Activated CD4-positive, alpha-beta memory T cell treated with anti-CD3 and anti-CD28 coated beads for 36 hours (primary cell): ENCODE measurements at places on chromosomes 1 and 21. TPM values are rescaled to one million over a fixed set of nuclear protein-coding genes. Genes with fewer than 3 reads are reported as not detected.

Gene EXO1
- total RNA-seq: 44.3 TPM

Gene TP73
- total RNA-seq: 0.62 TPM

GRCh38 chr1:153567621-153568366 lies 2.1 kb upstream of the S100A2 start:
- peaks cover 1% of the 10 kb centered on the region for H3K27me3 ChIP-seq
- peaks cover 63% of the 10 kb centered on the region for H3K4me1 ChIP-seq
- H3K4me3 ChIP-seq: peak overlapping the region; percentile 24
- peak overlapping the region; percentile 87 for H3K27ac ChIP-seq
- H3K36me3 ChIP-seq: no peaks in the 10 kb centered on the region
- peak; percentile 86 for DNase-seq

DNA sequence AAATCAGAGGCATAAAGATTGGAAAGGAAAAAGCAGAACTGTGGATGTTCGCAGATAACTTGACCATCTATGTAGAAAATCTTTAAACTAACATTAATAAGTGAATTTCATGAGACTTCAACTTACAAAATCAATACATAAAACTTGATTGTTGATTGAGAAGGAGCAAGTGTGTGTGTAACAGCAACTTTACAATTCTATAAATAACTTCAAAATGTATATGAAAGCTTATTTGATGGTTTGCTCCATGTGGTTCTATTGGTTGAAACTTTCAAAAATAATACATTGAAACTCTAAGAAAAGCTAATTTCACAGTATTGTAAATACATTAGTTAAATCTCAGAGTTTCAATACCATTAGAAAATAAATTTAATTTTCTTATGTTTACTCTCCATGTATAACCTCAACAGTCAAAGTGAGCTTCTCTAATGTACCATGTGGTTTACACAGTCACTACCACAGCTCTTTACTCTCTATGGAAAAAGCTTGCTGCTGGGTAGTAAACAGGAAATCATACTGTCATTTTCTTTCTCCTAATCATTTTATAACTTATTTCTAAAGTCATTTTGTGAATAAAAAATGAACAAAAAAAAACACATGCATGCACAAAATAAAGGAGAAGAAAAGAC lies 12.0 kb downstream of the AKT3 start:
- peaks cover 39% of the 10 kb centered on the region for H3K4me1 ChIP-seq
- DNase-seq: no peak
- peak overlapping the region; percentile 2 for H3K27ac ChIP-seq
- peaks cover 26% of the 10 kb centered on the region for H3K36me3 ChIP-seq
- H3K27me3 ChIP-seq: no peaks in the 10 kb centered on the region
- H3K4me3 ChIP-seq: no peak overlapping the region

DNA sequence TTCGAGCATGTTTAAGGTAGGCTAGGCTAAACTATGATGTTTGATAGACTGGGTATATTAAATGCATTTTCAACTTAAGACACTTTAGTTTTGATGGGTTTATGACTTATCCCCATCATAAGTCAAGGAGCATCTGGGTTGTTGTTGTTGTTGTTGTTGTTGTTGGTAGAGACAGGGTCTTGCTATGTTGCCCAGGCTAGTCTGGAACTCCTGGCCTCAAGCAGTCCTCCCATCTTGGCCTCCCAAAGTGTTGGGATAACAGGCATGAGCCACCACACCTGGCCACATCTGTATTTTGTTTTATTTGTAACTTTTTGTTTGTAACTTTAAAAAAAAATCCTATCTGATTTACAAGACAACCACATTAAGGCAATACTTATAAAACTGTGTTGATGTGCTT lies 17.5 kb downstream of the DBT start:
- H3K36me3 ChIP-seq: peaks cover 29% of the 10 kb centered on the region
- DNase-seq: no peak
- H3K4me1 ChIP-seq: peaks cover 20% of the 10 kb centered on the region
- H3K4me3 ChIP-seq: no peak overlapping the region
- H3K27ac ChIP-seq: no peak overlapping the region
- H3K27me3 ChIP-seq: no peaks in the 10 kb centered on the region

GRCh38 chr1:212641956-212642355 lies 33.4 kb downstream of the ATF3 start:
- peaks cover 6% of the 10 kb centered on the region for H3K27me3 ChIP-seq
- H3K27ac ChIP-seq: no peak overlapping the region
- H3K36me3 ChIP-seq: no peaks in the 10 kb centered on the region

- no peak overlapping the region for H3K27ac ChIP-seq
- H3K36me3 ChIP-seq: no peaks in the 10 kb centered on the region
- peaks cover 2% of the 10 kb centered on the region for H3K4me1 ChIP-seq
- DNase-seq: peak; percentile 13
Observed at GRCh38 chr1:110829955-110830553, 42.9 kb upstream of the CD53 start.

GRCh38 chr1:22248746-22249145 lies 105.8 kb upstream of the WNT4 start:
- H3K36me3 ChIP-seq: no peaks in the 10 kb centered on the region
- peaks cover 16% of the 10 kb centered on the region for H3K27me3 ChIP-seq
- no peak overlapping the region for H3K4me3 ChIP-seq
- DNase-seq: no peak
- H3K27ac ChIP-seq: no peak overlapping the region

GRCh38 chr1:153536012-153536670 lies 350 bp upstream of the S100A6 start:
- H3K27ac ChIP-seq: peak overlapping the region; percentile 96
- H3K4me3 ChIP-seq: peak overlapping the region; percentile 95
- peaks cover 24% of the 10 kb centered on the region for H3K36me3 ChIP-seq
- no peaks in the 10 kb centered on the region for H3K27me3 ChIP-seq
- DNase-seq: peak; percentile 90

DNA sequence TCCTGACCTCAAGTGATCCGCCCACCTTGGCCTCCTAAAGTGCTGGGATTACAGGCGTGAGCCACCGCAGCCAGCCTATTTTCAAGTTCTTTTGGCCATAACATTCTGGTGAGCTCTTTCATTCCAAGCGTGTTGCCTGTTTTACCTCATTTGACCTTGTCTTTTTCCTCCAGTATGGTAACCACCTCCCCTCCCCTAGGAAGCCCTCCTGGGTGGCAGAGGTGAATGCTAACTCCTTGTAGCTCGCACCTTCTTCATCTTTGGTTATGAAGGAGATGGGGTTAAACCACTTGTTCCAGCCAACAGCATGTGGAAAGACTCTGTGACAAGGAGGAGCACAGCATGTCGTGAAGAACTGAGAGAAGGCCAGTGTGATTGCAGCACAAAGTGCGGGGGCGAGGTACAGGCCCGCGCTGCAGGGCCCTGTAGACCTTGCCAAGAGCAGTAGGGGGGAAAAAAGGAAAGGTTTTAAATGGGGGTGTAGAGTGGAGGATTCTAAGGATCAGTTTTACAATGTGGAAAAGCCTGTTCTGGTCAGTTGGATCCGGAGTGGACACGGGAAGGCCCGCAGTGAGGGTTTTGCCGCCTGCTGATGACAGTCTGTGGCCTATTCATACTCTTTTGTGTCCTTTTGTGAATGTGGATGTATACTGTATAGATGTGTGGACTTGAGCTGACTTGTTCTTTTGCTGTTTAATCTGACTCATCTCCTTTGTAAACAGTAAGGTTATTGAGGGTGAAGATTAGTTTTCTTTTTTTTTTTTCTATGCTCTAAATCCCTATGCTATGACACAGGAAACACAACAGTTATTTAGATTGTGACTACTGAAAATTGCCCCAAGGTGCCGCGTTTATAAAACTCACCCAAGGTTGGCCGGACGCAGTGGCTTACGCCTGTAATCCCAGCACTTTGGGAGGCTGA lies 7.5 kb upstream of the ZNF436 start:
- H3K4me1 ChIP-seq: no peaks in the 10 kb centered on the region
- no peak for DNase-seq
- no peaks in the 10 kb centered on the region for H3K36me3 ChIP-seq
- H3K27me3 ChIP-seq: no peaks in the 10 kb centered on the region

GRCh38 chr1:156025876-156026275 lies 5.1 kb upstream of the SSR2 start:
- no peaks in the 10 kb centered on the region for H3K36me3 ChIP-seq
- DNase-seq: peak; percentile 59
- H3K4me3 ChIP-seq: no peak overlapping the region
- no peaks in the 10 kb centered on the region for H3K27me3 ChIP-seq

GRCh38 chr1:11156963-11157362 lies 32.2 kb upstream of the ANGPTL7 start:
- H3K4me3 ChIP-seq: no peak overlapping the region
- H3K4me1 ChIP-seq: peaks cover 29% of the 10 kb centered on the region
- H3K27me3 ChIP-seq: no peaks in the 10 kb centered on the region
- peak; percentile 71 for DNase-seq

GRCh38 chr1:207397525-207397926 lies 56.6 kb upstream of the CR2 start:
- DNase-seq: no peak
- no peak overlapping the region for H3K27ac ChIP-seq
- no peaks in the 10 kb centered on the region for H3K4me1 ChIP-seq
- H3K27me3 ChIP-seq: no peaks in the 10 kb centered on the region
- no peaks in the 10 kb centered on the region for H3K36me3 ChIP-seq

DNA sequence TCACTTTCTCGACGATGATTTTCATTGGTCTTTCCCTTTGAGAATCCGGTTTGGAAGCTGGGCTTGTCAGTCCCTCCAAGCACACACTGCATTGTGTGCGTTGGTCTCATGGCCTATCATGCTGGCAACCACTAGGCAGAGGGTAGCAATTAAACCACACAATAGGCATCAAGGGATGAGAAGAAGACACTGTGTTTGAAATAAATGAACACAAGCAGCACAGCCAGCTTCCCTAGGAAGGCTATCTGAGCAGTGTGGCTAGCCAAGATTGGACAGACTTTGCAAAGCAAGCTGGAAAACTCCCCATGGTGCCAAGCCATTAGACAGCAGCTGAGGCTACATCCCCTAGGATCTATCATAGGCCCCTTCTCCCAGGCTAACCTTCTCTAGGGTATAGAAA lies 288.7 kb downstream of the NUF2 start:
- no peaks in the 10 kb centered on the region for H3K36me3 ChIP-seq
- H3K27ac ChIP-seq: no peak overlapping the region
- H3K4me1 ChIP-seq: no peaks in the 10 kb centered on the region
- no peak overlapping the region for H3K4me3 ChIP-seq

DNA sequence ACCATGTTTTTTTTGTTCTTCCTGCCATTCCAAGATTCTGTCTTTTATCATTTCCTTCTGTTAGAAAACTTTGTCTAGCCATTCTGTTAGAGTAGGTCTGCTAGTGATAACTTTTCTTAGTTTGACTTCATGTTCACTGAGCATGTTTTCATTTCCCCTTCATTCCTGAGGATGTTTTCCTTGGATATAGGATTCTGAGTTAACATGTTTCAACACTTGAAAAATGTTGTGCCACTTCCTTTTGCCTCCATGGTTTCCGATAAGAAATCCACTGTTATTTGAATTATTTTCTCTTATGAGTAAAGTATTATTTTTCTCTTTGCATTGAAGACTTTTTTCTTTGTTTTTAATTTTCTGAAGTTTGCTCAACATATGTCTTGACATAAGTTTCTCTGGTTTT lies 66.7 kb downstream of the ATP1A1 start:
- H3K4me3 ChIP-seq: no peak overlapping the region
- no peaks in the 10 kb centered on the region for H3K4me1 ChIP-seq
- H3K27me3 ChIP-seq: peaks cover 4% of the 10 kb centered on the region
- no peak for DNase-seq

- H3K27me3 ChIP-seq: no peaks in the 10 kb centered on the region
- no peak for DNase-seq
- peaks cover 29% of the 10 kb centered on the region for H3K4me1 ChIP-seq
- H3K27ac ChIP-seq: no peak overlapping the region
Observed at GRCh38 chr1:207794861-207795260, 43.0 kb downstream of the CD46 start.

GRCh38 chr1:107739201-107739600 lies 225.8 kb downstream of the VAV3 start:
- H3K27ac ChIP-seq: no peak overlapping the region
- no peak overlapping the region for H3K4me3 ChIP-seq
- H3K36me3 ChIP-seq: no peaks in the 10 kb centered on the region
- no peak for DNase-seq
- H3K4me1 ChIP-seq: no peaks in the 10 kb centered on the region

Gene MTMR11
- 1.7 TPM for total RNA-seq
